ENCODE measurements at places on chromosomes 13 and 19.

GRCh38 chr13:59088716-59089115 is 1075.0 kb downstream of the DIAPH3 start:
- DNase-seq: no peak

GRCh38 chr13:113495494-113496210 is 5.1 kb upstream of the DCUN1D2 start:
- no peak for DNase-seq

GRCh38 chr19:10766671-10767201 is 48.9 kb downstream of the DNM2 start:
- DNase-seq: peak; percentile 29

DNA sequence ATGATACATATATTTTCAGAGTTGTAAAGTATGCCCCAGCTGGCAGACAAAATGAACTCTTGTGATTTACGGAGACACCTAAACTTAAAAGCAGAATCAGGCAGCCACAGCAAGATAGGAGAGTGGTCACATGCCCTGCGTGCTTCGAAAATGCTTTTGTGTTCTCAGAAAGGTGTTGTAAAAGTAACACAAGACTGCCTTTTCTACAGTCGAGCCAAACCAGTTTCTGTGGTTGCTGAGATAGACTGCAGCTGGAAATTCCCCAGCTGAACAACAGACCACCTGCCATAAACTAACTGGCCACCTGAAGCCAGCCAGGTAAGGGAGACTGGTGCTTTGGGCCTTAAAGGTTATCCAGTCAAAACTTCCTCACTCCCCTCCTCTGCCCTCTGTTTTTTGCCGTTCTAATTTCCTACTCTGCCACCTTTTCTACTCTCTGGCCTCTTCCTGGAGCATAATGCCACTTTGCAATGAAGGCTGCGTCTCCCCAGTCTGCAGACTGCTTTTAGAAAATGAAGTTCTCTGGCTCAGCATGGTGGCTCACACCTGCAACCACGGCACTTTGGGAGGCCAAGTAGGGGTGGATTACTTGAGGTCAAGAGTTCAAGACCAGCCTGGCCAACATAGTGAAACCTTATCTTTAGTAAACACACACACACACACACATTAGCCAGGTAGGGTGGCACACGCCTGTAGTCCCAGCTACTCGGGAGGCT is 381.2 kb upstream of the SLITRK1 start:
- DNase-seq: no peak

- DNase-seq: peak; percentile 44
These were observed 33.8 kb upstream of the GARRE1 start for GRCh38 chr19:34220472-34221063.

DNA sequence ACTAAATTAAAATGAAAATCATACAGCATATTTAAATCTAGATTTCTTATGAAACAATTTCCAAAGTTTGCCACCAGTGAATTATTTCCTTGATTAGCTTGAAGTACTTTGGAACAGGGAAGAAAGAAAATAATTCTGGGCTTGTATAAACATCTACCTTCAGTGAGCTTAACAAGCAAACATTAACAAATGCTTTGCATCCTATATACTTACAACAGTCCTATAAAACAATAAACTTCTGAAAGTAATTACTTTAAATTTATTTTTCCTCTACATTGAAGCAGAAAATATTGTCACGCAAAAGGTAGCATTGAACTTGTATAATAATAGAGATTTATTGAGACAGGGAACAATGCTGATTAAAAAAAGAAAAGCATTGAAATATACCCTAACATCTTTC is 164.8 kb downstream of the DACH1 start:
- no peak for DNase-seq

Measured in NCI-H524 (cell line).